Left renal pelvis (tissue), 4 donors: ENCODE measurements at places on chromosomes 3 and 15. TPM values are rescaled to one million over a fixed set of nuclear protein-coding genes. Genes with fewer than 3 reads are reported as not detected.

Gene ACP3
- polyA plus RNA-seq, result 61.3 TPM

Gene GRAMD1C
- 17.4 TPM for polyA plus RNA-seq

- no peak for DNase-seq
These were observed 13.2 kb upstream of the STAB1 start for GRCh38 chr3:52481819-52482521.

DNA sequence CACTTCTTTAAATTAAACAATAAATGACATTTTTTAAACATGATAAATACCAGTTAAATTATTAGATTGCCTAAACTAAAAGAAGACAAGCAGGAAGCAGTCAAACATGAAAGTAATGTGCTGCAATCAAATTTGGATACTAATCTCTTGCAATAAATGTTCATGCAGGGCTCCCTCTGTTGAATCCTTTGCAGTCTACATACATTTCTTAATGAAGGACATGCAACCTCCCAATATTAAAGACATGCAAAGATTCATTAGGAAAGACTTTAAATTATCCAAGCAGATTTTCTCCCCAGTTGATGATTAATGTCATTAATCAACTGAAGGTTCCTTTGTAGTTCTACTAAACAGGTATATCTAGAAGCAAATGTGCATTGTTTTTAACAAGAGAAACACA, 245.4 kb downstream of the ZIC4 start:
- DNase-seq, result no peak

DNA sequence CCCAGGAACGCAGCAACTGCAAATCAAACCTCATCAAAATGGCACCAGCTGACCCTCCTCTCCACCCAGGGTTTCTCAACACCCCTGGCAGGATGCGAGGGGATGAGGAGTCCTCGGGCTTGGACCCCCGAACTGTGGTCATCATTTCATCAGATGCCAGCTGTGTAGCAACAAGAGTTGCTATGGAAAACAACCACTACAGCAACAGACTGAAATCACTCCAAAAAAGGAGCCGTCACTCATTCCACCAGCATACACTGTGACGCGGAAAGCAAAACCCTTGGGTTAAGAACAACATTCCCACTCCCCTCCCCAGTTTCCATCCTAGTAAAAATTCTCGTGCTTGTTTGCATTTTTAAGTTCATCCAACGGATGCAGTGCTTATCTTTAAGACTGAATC, 40.1 kb downstream of the VGLL4 start:
- DNase-seq, result no peak

DNA sequence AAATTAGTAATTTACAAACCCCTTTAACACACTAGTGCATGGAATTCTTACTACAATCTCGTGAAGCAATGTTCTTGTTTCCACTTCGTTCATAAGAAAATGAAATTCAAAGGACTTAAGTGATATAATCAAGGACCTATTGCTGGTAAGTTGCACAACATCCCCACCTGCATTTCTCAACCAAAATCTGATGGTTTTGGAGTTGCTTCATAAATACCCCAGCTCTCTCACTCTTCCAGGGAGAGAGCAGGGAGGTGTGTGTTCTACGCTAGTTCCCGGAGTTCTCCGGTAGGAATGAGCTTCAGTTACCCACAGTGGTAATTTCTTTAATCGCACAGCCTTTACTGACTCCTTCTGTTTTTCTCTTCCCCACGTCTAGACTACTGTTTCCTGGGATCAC, 81.8 kb downstream of the LRRN1 start:
- no peak for DNase-seq

Gene GNAT1
- polyA plus RNA-seq, result not detected

DNA sequence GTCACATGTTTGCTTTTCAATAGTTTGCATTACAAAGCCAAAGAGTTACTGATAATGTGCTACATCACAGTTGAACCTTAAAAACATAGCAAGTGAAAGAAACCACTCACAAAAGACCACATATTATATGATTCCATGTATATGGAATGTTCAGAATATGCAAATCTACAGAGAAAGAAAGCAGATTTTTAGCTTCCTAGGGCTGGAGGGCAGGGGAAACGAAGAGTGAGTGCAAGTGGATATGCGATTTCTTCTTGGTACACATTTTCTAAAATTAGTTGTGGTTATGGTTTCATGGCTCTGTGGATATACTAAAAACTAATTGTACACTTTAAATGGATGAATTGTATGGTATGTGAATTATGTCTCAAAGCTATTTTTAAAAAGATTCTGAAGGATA, 4.0 kb upstream of the GBE1 start:
- no peak for DNase-seq

- DNase-seq, result no peak
These were observed 38.0 kb upstream of the TIMP4 start for GRCh38 chr3:12196684-12197083.

Gene ATP13A5
- polyA plus RNA-seq, result 0.38 TPM

DNA sequence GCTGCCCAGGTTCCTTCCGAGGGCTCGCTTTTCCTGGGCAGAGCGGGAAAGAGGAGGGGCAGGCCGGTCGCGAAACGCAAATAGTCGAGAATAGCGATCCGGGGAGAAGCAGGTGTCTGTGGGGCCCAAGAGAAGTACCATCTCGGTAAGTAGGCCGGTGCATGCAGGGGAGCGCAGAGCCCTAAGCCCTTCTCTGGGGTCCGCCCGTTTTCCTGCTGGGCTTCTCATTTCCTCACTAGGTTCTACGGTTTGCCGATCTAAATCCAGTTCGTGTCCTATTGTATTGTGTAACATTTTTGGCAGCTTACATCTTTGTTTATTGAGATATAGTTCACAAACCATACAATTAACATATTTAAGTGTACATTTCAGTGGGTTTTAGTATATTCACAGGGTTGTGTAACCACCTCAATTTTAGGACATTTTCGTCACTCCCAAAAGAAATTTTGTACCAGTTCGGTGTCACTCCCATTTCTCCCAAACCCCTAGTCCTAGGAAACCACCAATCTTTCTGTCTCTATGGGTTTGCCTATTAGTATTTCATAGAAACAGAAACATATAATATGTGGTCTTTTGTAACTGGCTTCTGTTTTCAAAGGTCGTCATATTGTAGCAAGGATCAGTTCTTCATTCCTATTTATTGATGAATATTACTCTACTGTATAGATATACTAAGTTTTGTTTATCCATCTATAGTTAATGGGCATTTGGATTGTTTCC, 6.8 kb upstream of the TRIM69 start:
- no peak for DNase-seq

Gene ATP10A
- polyA plus RNA-seq, result 6.1 TPM

Gene C3orf20
- 0.20 TPM for polyA plus RNA-seq

DNA sequence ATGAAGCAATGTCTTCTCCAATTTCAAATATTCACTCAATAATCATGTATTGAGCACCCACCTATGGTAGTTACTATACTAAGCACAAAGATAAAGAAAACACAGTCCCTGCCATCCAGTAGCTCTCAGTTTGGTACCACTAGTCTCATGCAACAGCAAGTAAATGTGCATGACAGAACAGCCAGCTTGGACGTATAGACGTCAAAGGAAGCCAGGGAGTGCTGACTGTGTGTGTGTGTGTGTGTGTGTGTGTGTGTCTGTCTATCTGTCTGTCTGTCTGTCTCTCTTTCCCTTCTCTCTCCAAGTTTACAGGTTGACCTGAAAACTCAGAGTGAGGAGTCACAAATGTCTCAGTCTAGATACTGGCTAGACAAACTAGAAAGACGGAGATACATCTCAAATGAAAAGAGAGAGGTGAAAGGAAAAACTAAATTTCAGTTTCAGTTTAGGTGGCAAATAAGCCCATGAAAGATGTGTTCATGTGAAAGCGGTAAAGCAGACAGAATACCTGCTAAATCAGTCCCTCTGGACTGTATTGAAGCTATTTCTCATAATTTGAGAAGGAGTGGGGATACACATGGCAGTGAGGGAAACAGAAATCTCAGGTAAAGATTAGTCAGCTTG, 141.1 kb upstream of the PTPRG start:
- DNase-seq, result no peak

- no peak for DNase-seq
These were observed 51.7 kb downstream of the TRANK1 start for GRCh38 chr3:36893137-36893557.

- no peak for DNase-seq
These were observed 63.9 kb downstream of the IQSEC1 start for GRCh38 chr3:13009132-13009945.

GRCh38 chr3:195705081-195705991, 15.4 kb upstream of the MUC20 start:
- no peak for DNase-seq

GRCh38 chr3:45414341-45414740, 26.0 kb downstream of the LARS2 start:
- DNase-seq, result no peak

- DNase-seq, result no peak
These were observed 33.7 kb downstream of the BNC1 start for GRCh38 chr15:83250781-83251180.

- no peak for DNase-seq
These were observed 92.2 kb downstream of the APBA2 start for GRCh38 chr15:28978011-28978378.

GRCh38 chr3:130276203-130276803, 69.2 kb upstream of the COL6A5 start:
- DNase-seq, result peak; percentile 20

Gene EXOG
- 18.0 TPM for polyA plus RNA-seq

DNA sequence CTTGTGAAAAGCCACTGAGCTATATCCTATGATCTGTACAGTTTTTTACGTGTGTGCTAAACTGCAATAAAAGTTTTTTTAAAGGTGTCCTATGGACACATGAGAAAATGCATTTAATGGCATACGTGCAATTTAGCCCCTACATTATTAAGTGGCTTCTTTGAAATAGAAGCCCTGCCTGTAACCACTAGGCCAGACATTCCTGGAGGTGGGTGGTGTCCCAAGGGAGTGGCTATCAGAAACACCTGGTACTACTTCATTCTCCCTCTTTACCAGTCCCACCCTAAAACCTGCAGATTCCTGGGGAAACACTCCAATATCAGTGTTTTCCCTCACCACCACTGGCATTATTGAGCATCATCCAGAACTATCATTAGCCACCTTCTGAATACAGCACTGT, 100.0 kb downstream of the OXNAD1 start:
- no peak for DNase-seq

Gene GRAMD2A
- polyA plus RNA-seq, result 0.23 TPM

DNA sequence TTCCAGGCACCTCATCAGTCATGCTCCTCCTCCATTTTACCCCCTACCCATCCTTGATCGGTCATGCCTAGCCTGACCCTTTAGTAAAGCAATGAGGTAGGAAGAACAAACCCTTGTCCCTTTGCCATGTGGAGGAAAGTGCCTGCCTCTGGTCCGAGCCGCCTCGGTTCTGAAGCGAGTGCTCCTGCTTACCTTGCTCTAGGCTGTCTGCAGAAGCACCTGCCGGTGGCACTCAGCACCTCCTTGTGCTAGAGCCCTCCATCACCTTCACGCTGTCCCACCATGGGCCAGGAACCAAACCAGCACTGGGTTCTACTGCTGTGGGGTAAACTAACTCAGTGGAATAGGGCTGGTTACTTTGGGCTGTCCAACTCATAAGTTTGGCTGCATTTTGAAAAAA, 52.6 kb downstream of the CAPN3 start:
- DNase-seq, result no peak

Gene ATG7
- 26.3 TPM for polyA plus RNA-seq

Gene ANKDD1A
- 7.6 TPM for polyA plus RNA-seq

Gene MAPKAPK3
- polyA plus RNA-seq, result 22.1 TPM

- DNase-seq, result no peak
These were observed 363 bp downstream of the GTF2E1 start for GRCh38 chr3:120742849-120743365.

GRCh38 chr3:161848376-161848775, 351.8 kb downstream of the OTOL1 start:
- DNase-seq, result no peak

Gene UBP1
- polyA plus RNA-seq, result 97.8 TPM

DNA sequence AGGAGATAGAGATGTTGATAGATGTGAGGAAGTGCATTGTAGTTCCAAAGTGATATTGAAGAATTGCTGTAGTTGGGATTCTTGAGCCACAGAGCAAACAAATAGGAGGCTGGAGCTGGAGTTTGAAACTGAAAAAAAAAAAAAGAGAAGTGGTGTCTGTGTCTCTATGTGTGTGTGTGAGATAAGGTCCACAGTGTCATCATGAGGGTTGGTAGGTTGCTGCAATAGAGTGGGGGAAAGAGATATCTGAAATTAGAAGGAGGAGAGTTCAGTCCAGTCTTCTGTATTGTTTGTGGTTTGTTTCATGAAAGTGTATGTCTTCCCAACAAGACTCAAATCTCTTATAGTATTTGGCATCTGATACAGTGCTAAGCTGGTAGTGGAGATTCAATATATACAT, 37.3 kb upstream of the CACNA1D start:
- DNase-seq, result no peak

GRCh38 chr3:184325269-184325668, 10.9 kb downstream of the EIF4G1 start:
- no peak for DNase-seq

Gene NR1I2
- polyA plus RNA-seq, result 0.60 TPM

- DNase-seq, result no peak
These were observed 3.4 kb downstream of the TMEM212 start for GRCh38 chr3:171846597-171846996.

DNA sequence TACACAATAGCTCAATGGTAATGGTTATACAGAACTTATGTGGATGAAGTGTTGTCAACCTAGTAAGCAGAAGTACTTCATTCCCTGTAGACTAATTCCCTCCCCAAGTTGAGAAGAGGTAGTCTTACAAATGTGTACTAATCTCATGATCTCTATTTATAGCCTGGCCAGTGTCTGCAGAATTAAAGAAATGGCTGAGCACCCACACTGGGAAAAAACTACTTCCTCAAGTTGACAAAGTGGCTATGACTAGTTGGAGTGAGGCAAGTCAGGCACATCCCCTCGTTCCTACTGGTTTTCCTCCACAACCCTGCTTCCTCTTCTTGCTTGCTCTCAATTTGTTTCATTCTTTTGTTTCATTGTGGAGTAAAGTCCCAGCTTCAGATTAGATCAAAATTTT, 566.7 kb upstream of the ZNF717 start:
- no peak for DNase-seq

Gene STRA6
- polyA plus RNA-seq, result 46.4 TPM

- no peak for DNase-seq
These were observed at the start of gene SLC38A3 for GRCh38 chr3:50204804-50205412. Gene SLC38A3, plus strand, starts transcription at chr3:50205271. Its CDS starts 8,929 bp downstream, at chr3:50214200.

DNA sequence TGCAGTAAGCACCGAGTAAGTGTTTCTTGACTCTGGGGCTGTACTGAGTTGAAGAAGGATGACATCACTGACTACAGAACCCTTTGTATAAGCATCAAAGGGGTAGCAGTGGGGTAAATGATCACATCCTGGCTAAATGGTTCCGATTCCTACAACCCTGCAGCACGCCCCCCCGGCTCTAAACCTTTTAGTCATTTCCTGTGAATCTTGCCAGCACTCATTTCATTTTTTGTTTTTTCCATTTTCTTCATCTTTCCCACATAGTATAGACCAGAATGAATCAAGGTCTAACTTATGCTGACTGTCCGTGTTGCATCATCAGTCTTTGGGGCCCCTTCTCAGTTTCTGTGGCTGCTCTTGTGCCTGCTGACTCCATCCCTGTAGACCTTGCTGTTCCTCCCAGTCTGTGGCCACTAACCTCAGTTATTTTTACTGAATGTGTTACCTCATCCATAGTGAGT, 383.1 kb upstream of the TPRG1 start:
- no peak for DNase-seq

GRCh38 chr3:115363071-115363470, 216.0 kb upstream of the ZBTB20 start:
- no peak for DNase-seq

- no peak for DNase-seq
These were observed 43.1 kb upstream of the SACM1L start for GRCh38 chr3:45646051-45646585.

- DNase-seq, result peak; percentile 35
These were observed at the start of gene PPM1L for GRCh38 chr3:160755776-160756304. Gene PPM1L, plus strand, starts transcription at chr3:160756231.

GRCh38 chr3:72496051-72496670, 352.1 kb downstream of the SHQ1 start:
- DNase-seq, result no peak

Gene DOCK3
- polyA plus RNA-seq, result 1.3 TPM

Gene GALNT15
- polyA plus RNA-seq, result 1.7 TPM

Gene BMF
- 22.2 TPM for polyA plus RNA-seq
